ENCODE measurements at places on chromosomes 6 and 20. TPM values are rescaled to one million over a fixed set of nuclear protein-coding genes. Genes with fewer than 3 reads are reported as not detected.

DNA sequence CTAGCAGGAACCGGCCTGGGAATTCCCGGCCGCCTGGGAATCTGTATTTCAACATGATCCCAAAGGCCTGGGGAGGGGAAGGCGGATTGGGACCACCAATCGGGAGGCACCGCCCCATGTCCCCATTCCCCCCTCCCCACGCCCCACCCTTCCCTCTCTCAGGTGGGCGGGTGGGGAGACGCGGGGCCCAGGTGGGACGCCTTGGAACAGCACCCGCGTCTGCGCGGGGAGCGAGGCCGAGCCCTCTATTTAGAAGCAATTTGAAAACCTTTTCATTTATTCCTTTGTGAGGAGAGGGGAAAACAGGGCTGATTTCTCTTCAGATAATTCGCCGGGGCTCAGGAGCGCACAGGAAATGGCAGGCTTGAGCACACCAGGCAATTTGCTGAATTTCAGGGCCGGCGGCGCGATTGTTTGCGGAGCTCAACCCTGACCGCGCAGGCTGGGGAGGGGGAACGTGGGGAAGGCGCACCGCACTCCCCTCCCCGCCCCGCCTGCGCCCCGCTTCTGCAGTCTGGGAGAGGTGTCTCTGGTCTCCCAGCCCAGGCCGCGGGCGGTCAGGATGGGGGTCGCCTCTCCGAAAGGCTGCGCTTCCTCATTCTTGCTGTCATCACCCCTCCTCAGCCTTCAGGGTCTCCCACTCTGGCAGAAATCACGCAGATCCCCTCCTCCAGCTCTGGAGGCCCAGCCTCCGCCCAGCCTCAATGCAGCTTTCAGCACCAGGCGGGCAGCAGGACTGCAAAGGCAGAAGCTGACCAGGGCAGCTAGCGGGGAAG lies 170.0 kb downstream of the GRM4 start:
- DNase-seq, result no peak

- no peak for DNase-seq
Measured at GRCh38 chr6:43943781-43944250, 173.8 kb downstream of the VEGFA start.

PCMTD2 gene
- total RNA-seq, result 81.9 TPM

KCNK16 gene
- total RNA-seq, result not detected

DNA sequence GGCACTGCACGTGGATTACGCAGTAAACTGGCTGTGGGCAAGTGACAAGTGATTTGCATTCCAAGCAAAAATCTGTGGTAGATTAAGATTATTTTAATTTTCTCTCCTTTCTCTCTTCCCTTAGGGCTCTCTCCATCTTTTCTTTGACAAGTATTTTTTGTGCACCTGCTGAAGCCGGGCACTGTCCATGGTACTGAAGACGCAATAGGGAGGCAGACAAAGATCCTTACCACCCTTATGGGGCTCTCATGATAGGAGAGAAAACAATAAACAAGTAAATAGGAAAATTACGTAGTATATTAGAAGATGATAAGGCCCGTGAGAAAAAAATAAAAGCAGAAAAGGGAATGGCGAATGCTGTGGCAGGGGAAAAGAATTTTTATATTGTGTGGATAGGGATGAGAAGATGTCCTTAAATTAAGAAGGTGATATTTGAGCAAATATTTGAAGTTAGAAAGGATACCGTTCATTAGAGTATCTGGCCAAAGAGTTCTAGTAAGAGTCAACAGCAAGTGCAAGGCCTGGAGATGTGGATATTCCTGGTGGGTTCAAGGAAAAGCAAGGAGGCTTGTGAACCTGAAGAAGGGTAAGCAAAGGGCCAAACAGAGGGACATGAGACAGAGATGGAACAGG lies 146.0 kb downstream of the LAMP5 start:
- no peak for DNase-seq

All from Right ventricle myocardium superior (tissue), 1 donor.